Sigmoid colon (tissue), 7 donors: ENCODE measurements at places on chromosomes 2 and 18. TPM values are rescaled to one million over a fixed set of nuclear protein-coding genes. Genes with fewer than 3 reads are reported as not detected.

TUBA3E gene
- total RNA-seq = not detected

PROKR1 gene
- total RNA-seq = 1.1 TPM

TRIM43 gene
- total RNA-seq = not detected

- H3K27me3 ChIP-seq = no peaks in the 10 kb centered on the region
- peak; percentile 85 for DNase-seq
- H3K4me1 ChIP-seq = no peaks in the 10 kb centered on the region
- H3K27ac ChIP-seq = peak overlapping the region; percentile 88
Measured at GRCh38 chr2:100818606-100819369, 1.2 kb upstream of the NPAS2 start.

DNA sequence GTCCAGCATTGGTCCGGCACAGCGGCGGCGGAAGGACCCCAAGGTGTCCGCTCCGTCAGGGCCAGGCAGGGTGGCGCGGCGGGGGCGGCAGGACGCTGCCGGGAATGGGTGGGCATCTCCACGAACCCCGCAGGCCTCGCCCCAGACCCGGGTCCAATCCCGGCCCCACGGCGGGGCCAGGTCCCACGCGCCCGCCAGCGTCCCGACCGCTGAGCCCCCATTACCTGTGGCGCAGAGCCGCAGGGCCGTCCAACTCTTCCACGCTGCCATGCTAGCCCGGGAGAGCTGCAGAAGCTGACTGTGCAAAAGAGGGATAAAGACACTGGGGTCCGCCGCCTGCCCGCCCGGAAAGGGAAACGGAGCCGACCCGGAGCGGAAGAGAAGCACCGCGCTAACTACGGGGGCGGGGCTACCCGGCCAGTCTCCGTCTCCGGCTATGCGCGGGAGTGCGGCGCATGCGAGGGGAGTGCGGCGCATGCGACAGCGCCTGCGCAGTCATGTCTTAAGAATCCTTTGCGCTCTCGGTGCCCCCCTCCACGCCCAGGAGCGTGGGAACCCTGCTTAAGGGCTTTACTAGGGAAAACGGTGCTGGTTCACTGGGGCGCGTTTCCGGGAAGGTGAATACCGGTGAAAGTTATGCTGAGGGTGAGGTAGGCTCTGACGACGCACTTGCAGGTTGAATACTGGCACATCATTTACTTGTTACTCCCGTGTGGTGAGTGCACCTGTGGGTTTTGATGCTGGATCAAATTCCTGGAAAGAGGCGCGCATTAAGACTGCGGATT, at the start of gene TMX3:
TSS of gene TMX3 (minus strand) at position 397 of the 785 bp plus-strand sequence. CDS start at position 270, 127 bp downstream.
- peaks cover 30% of the 10 kb centered on the region for H3K36me3 ChIP-seq
- peak; percentile 93 for DNase-seq
- peaks cover 23% of the 10 kb centered on the region for H3K4me1 ChIP-seq
- peak within 1 kb of the TSS; percentile 86 for H3K4me3 ChIP-seq

GRCh38 chr2:2146220-2146619, 184.9 kb downstream of the MYT1L start:
- no peak overlapping the region for H3K4me3 ChIP-seq
- no peaks in the 10 kb centered on the region for H3K36me3 ChIP-seq
- H3K4me1 ChIP-seq = peaks cover 23% of the 10 kb centered on the region
- DNase-seq = no peak
- H3K27ac ChIP-seq = no peak overlapping the region

DNA sequence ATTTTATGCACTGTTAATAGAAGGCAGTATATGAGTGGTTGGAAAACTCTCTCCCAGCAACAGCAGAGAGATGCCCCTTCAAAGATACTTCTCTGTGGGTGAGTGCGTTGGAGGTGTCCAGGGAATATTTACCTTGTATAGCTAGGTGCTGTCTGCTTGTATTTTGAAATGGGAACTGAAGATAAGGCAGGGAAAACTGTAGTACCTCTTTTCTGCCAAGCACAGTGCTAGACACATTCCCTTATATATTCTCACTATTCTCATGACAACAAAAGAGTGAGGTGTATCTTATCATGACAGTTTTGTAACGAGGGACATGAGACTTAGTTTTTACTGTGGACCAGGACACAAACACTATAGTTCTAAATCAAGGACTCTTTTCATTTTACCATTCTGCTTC, 2.1 kb downstream of the TTC39C start:
- no peaks in the 10 kb centered on the region for H3K27me3 ChIP-seq
- peaks cover 17% of the 10 kb centered on the region for H3K4me1 ChIP-seq
- H3K27ac ChIP-seq = no peak overlapping the region
- H3K36me3 ChIP-seq = no peaks in the 10 kb centered on the region
- no peak overlapping the region for H3K4me3 ChIP-seq

DNA sequence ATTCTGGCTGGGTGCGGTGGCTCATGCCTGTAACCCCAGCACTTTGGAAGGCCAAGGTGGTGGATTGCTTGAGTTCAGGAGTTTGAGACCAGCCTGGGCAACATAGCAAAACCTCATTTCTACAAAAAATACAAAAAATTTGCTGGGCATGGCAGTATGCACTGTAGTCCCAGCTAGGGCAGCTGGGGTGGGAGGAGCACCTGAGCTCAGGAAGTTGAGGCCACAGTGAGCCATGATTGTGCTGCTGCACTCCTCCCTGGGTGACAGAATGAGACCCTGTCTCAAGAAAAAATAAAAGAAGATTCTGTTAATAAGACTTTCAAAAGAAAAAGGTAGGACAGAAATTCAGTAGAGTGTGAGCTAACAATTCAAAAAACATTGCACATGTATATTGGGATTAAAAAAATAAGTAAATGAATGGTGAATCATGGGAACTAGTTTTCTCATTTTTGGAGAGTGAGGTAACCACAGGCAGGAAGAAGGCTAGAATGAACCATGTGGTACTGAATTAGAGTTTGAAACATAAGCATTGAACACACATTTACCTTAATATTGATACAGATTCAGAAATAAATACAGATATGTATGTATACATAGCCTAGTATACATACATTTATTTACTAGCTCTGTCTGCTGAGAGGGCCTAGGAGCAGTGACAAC, 53.5 kb downstream of the NCOA1 start:
- H3K4me3 ChIP-seq = no peak overlapping the region
- DNase-seq = no peak
- H3K36me3 ChIP-seq = no peaks in the 10 kb centered on the region
- no peaks in the 10 kb centered on the region for H3K4me1 ChIP-seq
- no peak overlapping the region for H3K27ac ChIP-seq
- no peaks in the 10 kb centered on the region for H3K27me3 ChIP-seq

DNA sequence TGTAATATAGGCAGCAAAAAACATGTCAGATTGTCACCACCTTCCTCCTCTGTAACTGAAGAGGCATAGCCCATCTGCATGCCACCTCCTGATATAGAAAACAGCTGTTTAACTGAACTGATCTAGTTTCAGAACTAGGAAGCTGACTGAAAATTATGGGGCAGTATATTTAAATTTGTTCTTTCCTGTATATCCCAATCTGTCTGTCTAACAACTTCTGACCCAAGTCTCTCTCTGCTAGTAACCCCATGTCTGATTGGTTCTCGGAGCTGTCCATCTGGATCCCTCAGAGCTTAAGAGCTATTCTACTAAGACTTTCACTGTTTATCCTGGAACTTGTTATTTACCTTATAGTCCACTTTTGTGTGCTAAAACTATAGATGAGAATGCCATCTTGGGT, 68.2 kb upstream of the SLC35G4 start:
- H3K36me3 ChIP-seq = no peaks in the 10 kb centered on the region
- H3K4me3 ChIP-seq = no peak overlapping the region
- H3K27me3 ChIP-seq = no peaks in the 10 kb centered on the region
- DNase-seq = no peak
- H3K4me1 ChIP-seq = no peaks in the 10 kb centered on the region

- peaks cover 4% of the 10 kb centered on the region for H3K4me1 ChIP-seq
- no peaks in the 10 kb centered on the region for H3K36me3 ChIP-seq
- no peaks in the 10 kb centered on the region for H3K27me3 ChIP-seq
- no peak overlapping the region for H3K27ac ChIP-seq
- peak; percentile 69 for DNase-seq
- no peak overlapping the region for H3K4me3 ChIP-seq
Measured at GRCh38 chr2:42770288-42771131, 6.6 kb upstream of the OXER1 start.

- peaks cover 76% of the 10 kb centered on the region for H3K36me3 ChIP-seq
- no peak for DNase-seq
- no peaks in the 10 kb centered on the region for H3K4me1 ChIP-seq
- H3K27ac ChIP-seq = no peak overlapping the region
Measured at GRCh38 chr2:135773917-135774316, 32.3 kb downstream of the UBXN4 start.

GRCh38 chr18:4060427-4061281, 394.5 kb downstream of the DLGAP1 start:
- H3K4me3 ChIP-seq = no peak overlapping the region
- DNase-seq = no peak
- H3K27me3 ChIP-seq = no peaks in the 10 kb centered on the region
- H3K36me3 ChIP-seq = no peaks in the 10 kb centered on the region
